A673 (cell line): ENCODE measurements at places on chromosomes 16 and 17. TPM values are rescaled to one million over a fixed set of nuclear protein-coding genes. Genes with fewer than 3 reads are reported as not detected.

The KRT39 gene
- total RNA-seq = not detected in 2 replicates

The MMP2 gene
- total RNA-seq = 36.2 and 48.3 TPM in 2 replicates

The PSME3 gene
- total RNA-seq = 93.7 and 120 TPM in 2 replicates

The AOC2 gene
- total RNA-seq = 1.2 and 1.4 TPM in 2 replicates
